Mesenchymal stem cell (in vitro differentiated cells and primary cell): ENCODE measurements at places on chromosomes 6 and 20.
A peak's percentile ranks its signal among the peaks of the same experiment; 100 is the strongest.

GRCh38 chr6:39493174-39493573, 170.7 kb upstream of the KCNK16 start:
- peak; percentile 66 for DNase-seq

- DNase-seq: peak; percentile 85
Measured at GRCh38 chr6:53495506-53496499, 49.1 kb downstream of the GCLC start.

- DNase-seq: no peak
Measured at GRCh38 chr20:24821391-24821790, 127.7 kb upstream of the CST7 start.

DNA sequence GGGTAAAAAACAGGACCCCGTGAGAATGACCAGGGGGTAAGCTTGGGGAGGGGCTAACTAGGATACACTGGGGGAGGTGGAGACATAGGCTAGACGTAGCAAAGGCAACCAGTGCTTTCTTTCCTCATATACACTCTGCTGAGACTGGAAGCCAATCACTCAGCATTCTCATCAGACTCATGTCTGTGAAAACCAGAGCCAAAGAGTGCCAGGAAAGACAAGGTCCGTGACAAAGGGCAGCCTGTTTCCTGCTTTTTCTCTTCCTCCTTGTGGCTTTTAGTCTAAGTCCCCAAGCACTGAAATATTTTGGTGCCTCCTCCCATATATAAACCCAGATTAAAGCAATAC, 97.9 kb upstream of the NEDD9 start:
- no peak for DNase-seq

DNA sequence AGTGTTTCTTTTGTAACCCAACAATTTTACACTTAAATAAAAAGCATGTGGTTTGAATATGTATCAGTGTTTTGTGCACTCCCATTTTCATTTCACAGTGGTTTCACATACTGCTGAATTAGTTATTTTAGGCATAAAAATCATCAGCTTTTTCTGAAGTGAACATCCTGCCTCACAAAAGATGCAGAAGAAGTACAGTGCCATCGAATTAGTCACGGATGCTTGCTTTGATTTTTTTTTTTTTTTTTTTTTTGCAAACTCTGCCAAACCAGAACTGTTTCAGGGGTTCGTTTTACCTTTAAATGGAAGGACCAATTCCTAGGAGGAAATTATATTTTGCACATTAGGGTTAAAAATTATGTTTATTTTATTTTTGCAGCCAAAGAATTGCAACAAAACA, 158.6 kb downstream of the RPS12 start:
- DNase-seq: no peak

DNA sequence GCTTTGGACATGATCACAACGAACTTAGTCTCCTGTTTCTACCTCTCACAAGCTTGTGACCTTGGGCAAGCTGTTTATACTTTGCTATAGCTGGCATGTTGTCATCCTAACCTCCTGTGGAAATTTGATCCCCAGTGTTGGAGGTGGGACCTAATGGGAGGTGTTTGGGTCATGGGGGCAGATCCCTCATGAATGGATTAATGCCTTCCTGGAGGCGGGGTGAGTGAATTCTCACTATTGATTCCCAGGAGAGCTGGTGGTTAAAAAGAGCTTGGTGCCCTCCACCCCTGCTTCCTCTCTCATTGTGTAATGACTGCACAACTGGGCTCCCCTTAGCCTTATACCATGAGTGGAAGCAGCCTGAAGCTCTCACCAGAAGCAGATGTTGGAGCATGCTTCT, 228.9 kb downstream of the HIVEP2 start:
- DNase-seq: no peak

- DNase-seq: no peak
Measured at GRCh38 chr20:20597966-20598365, 114.5 kb downstream of the RALGAPA2 start.

DNA sequence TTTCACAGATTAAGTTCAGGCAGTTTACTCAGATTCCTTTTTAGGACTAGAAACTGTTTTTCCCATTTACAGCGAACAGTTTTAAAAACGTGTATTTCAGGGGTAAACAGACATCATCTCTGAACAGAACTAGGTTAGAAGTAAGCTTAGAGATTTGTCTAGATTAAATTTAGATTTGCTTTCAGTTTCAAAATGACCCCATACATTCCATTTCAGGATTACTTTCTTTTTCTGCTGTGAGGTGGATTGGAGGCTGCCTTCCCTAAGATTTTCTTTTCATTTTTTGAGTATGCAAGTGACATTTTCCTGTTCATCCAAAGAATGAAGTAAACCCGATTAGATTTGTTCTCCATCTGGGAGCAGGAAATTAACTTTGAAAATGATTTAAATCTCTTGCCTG, 747.2 kb downstream of the KHDRBS2 start:
- no peak for DNase-seq

GRCh38 chr6:149934249-149935156, 7.3 kb upstream of the ULBP2 start:
- DNase-seq: peak; percentile 83

GRCh38 chr20:62860924-62861691, 514 bp downstream of the TCFL5 start:
- peak; percentile 40 for DNase-seq

DNA sequence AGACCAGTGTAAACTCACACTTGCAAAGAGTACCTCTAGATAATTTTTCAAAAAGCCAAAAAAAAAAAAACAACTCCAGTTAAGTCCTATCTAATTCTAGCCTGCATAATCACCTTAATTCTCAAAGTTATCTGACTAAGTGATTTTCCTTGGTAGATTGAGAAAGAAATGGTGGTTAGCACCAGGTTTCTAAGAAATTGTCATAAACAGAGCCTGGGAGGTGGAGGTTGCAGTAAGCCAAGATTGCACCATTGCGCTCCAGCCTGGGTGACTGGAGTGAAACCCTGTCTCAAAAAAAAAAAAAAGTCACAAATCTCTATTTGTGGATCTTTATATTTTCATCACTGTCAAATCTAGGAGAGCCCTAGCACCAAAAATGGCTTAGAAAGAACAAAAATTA, 8.9 kb downstream of the FBXO5 start:
- DNase-seq: no peak

GRCh38 chr20:10201321-10201870, 17.2 kb upstream of the SNAP25 start:
- DNase-seq: no peak

DNA sequence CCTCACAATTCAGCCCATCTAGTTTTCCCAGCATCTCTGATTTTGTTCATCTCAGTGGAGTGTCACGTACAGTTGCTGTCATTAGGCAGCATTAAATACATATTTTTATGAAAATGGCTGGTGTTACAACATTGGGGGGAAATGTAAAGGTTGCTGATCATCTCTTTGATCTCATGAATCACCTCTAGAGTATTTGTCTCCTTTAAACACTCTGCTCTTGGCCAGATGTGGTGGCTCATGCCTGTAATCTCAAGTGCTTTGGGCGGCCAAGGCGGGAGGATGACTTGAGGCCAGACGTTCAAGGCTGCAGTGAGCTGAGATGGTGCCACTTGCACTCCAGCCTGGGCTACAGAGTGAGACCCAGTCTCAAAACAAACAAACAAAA, 128.1 kb downstream of the IPCEF1 start:
- no peak for DNase-seq

DNA sequence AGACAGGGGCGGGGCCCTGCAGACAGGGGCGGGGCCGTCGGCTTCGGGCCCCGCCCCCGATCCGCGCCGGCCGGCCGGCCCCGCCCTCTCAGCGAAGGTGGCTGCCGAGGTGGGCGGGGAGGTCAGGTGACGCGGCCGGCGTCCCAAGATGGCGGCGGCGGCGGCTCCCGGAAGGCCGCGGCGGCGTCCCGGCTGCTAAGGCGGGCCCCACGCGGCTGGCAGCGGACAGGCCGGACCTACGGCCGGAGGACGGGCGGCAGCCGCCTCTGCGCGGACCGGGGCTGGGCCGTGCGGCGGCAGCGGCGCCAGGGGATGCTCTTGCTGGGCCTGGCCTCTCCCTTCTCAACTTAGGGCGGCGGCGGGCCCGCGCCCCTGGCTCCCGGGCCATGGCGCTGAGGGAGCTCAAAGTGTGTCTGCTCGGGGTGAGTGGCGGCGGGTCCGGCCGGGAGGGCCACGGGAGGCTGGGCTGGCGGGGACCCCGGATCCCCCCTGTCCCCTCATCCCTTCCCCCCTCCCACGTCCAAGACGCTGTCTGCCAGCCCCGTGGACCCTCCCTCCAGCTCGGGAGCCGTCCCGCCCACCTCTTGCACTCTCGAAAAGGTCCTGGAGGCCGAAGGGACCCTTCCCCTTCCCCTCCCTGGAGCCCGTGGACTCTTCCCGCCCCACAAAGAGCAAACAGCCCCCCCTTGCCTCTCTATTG, at the start of gene RAB22A:
Gene RAB22A, plus strand, starts transcription at position 125 of the 700 bp plus-strand sequence. Its CDS starts 262 bp downstream, at position 387.
- DNase-seq: peak; percentile 73
